ENCODE measurements at places on chromosomes 1 and 21.

DNA sequence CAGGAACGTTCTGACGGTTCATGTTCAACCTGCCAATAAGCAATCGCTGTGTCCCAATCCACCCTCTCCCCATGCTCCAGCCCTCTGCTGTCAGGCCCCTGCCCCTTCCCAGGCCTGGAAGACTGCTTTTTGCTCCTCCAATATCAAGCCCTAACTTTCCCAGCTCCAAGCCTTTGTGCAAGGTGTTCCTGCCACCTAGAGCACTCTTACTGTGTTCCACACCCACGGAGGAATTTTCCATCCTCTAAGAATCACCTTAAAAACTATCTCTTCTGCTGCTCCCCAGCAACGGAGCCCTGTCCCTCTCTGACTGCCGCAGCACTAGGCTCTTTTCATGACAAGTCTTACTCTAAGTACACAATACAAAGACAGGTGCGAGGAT lies 657.9 kb downstream of the AJAP1 start:
- H3K27me3 ChIP-seq: no peaks in the 10 kb centered on the region
- no peak overlapping the region for H3K4me3 ChIP-seq
- DNase-seq: no peak

- DNase-seq: no peak
- H3K4me1 ChIP-seq: peaks cover 10% of the 10 kb centered on the region
- H3K27me3 ChIP-seq: no peaks in the 10 kb centered on the region
- H3K36me3 ChIP-seq: no peaks in the 10 kb centered on the region
- H3K4me3 ChIP-seq: no peak overlapping the region
- H3K27ac ChIP-seq: no peak overlapping the region
Measured at GRCh38 chr1:68495532-68495931, 1.4 kb downstream of the DEPDC1 start.

- H3K4me1 ChIP-seq: no peaks in the 10 kb centered on the region
- no peaks in the 10 kb centered on the region for H3K36me3 ChIP-seq
- no peaks in the 10 kb centered on the region for H3K27me3 ChIP-seq
- no peak overlapping the region for H3K4me3 ChIP-seq
Measured at GRCh38 chr1:95006681-95007080, 66.1 kb downstream of the ALG14 start.

DNA sequence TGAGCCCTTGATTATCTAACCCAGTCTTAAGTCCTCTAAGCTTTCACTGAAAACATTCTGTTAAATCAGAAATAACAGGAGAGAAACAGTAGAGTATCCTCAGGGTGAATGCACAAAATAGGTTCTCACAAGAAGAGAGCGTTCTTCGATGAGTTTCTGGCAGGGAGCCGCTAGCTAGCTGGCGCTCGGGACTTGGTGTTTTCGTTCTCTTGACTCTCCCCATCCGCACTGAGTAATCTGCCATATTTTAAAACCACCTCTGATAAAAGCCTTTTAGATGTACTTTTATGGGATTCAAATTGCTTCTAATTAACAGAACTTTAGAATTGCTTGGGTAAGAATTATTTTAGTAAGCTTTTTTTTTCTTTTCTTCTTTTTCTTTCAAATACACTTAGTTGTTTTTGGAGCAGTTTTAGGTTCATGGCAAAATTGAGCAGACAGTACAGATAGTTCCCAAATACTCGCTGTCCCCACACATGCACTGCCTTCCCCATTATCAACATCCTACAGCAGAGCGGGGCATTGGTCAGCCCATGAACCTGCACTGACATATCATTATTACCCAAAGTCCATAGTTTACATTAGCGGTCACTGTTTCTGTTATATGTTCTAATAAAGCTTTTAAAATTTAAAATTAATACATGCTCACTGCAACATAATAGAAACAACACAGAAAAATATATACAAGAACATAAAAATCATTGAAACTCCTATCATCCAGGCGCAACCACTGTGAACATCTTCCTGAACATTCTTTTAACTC lies 35.4 kb downstream of the PRDM2 start:
- no peak overlapping the region for H3K4me3 ChIP-seq
- no peaks in the 10 kb centered on the region for H3K27me3 ChIP-seq
- no peak overlapping the region for H3K27ac ChIP-seq
- DNase-seq: no peak

GRCh38 chr1:59845091-59845490 lies 30.3 kb downstream of the HOOK1 start:
- DNase-seq: no peak
- H3K36me3 ChIP-seq: peaks cover 25% of the 10 kb centered on the region
- H3K27ac ChIP-seq: no peak overlapping the region

DNA sequence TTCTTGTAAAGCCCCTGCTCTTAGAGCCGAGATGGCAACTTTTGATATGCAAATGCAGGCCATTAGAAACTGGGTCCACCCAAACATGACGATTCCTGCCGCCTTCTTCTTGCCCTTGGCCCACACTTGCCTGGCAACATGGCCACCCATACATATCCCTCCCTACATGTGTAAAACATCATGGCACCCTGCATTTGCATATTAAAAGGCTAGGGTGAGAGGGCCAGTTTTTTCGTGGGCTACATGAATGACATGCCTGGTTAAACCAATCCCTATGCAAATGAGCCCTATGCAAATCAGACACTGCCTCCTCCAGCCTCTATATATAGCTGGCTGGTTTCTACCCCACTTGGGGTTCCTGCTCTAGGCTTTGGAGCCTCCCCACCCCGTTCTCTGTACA lies 18.8 kb downstream of the PLA2G2A start:
- H3K4me1 ChIP-seq: no peaks in the 10 kb centered on the region
- no peak for DNase-seq
- no peaks in the 10 kb centered on the region for H3K27me3 ChIP-seq
- H3K4me3 ChIP-seq: no peak overlapping the region

DNA sequence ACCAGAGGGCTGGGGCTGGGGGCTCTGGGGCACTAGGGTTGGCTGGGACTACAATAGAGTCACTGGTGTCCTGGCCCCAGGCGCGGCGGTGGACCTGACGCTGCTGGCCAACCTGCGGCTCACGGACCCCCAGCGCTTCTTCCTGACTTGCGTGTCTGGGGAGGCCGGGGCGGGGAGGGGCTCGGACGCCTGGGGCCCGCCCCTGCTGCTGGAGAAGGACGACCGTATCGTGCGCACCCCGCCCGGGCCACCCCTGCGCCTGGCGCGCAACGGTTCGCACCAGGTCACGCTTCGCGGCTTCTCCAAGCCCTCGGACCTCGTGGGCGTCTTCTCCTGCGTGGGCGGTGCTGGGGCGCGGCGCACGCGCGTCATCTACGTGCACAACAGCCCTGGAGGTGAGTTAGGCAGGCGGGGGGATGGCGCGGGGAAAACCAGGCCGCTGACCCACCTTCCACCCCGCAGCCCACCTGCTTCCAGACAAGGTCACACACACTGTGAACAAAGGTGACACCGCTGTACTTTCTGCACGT lies 4.1 kb downstream of the TIE1 start:
- no peak for DNase-seq
- H3K27me3 ChIP-seq: no peaks in the 10 kb centered on the region
- no peak overlapping the region for H3K27ac ChIP-seq
- H3K4me3 ChIP-seq: no peak overlapping the region

GRCh38 chr1:99133756-99134500 lies 129.3 kb upstream of the PLPPR5 start:
- no peak overlapping the region for H3K4me3 ChIP-seq
- no peak for DNase-seq
- no peak overlapping the region for H3K27ac ChIP-seq
- H3K27me3 ChIP-seq: no peaks in the 10 kb centered on the region

GRCh38 chr1:204733869-204734596 lies 48.5 kb upstream of the LRRN2 start:
- H3K4me1 ChIP-seq: no peaks in the 10 kb centered on the region
- no peaks in the 10 kb centered on the region for H3K36me3 ChIP-seq
- no peak overlapping the region for H3K27ac ChIP-seq

DNA sequence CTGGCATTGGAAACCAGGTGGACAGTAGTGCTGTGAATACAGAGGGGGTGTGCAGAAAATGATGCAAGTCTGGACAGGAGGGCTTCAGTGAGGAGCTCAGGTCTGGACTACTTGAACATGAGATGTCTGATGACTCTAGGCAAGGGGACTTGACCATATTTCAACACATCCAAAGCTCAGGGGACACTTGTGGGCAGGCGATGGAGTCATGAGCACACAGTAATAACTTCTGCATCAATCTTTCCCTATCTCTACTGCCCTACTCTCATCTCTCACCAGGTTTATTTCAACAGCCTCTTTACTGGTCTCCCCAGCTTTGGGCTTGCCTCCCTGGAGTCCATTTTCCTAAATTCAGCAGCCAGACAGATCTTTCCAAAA lies 21.9 kb downstream of the FMO2 start:
- H3K27ac ChIP-seq: no peak overlapping the region
- H3K4me3 ChIP-seq: no peak overlapping the region
- no peaks in the 10 kb centered on the region for H3K27me3 ChIP-seq
- H3K36me3 ChIP-seq: no peaks in the 10 kb centered on the region
- H3K4me1 ChIP-seq: peaks cover 11% of the 10 kb centered on the region
- DNase-seq: no peak

- DNase-seq: no peak
- H3K36me3 ChIP-seq: no peaks in the 10 kb centered on the region
- no peaks in the 10 kb centered on the region for H3K27me3 ChIP-seq
- no peak overlapping the region for H3K4me3 ChIP-seq
Measured at GRCh38 chr1:198132060-198132781, 24.6 kb upstream of the NEK7 start.

GRCh38 chr1:61263905-61264824 lies 181.8 kb downstream of the NFIA start:
- no peaks in the 10 kb centered on the region for H3K36me3 ChIP-seq
- H3K27me3 ChIP-seq: no peaks in the 10 kb centered on the region
- DNase-seq: no peak
- H3K4me1 ChIP-seq: peaks cover 4% of the 10 kb centered on the region
- H3K4me3 ChIP-seq: no peak overlapping the region

DNA sequence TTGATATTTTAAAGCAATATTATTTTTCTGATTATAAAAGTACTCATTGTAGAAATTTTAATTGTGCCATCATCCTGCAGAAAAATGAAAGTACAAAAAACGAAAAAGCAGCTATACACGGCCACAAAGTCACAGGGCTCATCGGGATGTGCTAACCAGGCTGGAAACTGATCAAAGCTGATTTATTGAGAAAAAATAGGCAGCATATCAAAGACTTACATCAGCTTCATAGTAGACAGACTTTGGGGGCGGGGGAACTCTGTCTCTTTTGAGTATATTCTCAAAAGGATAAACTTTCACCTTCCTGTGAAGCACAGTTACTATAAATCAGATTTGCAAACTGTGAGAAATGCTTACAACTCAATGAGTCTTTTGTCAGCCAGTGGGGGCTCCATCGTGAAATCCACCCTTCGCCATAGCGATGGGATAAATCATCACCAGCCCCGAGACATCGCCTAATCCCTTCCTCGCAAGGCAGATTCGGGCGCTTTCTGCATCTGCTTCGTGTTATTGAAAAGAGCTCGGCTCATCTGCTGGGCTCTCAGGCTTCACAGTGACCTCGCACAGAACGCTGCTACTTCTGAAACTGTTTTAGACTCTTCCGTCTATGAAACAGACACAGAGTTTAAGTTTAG lies 69.2 kb upstream of the ERG start:
- H3K4me1 ChIP-seq: no peaks in the 10 kb centered on the region
- H3K27me3 ChIP-seq: peaks cover 4% of the 10 kb centered on the region
- no peak overlapping the region for H3K4me3 ChIP-seq
- no peak for DNase-seq
- no peak overlapping the region for H3K27ac ChIP-seq

DNA sequence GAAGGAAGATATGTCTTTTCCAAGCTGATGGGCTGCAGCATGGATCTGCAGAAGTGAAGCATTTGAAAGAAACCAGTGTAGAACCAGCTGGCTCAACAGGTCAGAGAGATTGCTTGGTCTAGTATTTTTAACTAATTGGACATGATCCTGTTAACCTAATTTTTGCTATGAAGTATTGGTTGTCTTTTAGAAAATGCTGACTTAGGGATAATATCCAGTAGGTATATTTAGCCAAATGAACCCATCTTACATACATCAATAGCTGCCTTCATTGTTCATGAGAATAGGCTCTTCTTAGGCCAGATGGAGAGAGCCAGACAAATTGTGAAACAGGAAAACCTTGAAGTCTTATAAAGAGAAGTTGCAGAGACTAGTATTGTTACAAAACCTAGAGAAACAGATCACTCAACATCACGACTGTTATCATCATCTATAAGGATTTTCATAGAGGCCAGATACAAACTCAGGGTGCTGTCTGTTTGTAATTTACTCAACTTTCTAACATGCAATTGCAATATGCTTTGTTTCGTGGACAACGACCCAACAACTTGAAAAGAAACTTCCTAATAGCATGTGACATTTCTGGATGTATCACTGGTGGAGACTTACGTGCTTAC lies 148.2 kb downstream of the DISC1 start:
- no peak for DNase-seq
- H3K36me3 ChIP-seq: no peaks in the 10 kb centered on the region
- no peaks in the 10 kb centered on the region for H3K4me1 ChIP-seq

DNA sequence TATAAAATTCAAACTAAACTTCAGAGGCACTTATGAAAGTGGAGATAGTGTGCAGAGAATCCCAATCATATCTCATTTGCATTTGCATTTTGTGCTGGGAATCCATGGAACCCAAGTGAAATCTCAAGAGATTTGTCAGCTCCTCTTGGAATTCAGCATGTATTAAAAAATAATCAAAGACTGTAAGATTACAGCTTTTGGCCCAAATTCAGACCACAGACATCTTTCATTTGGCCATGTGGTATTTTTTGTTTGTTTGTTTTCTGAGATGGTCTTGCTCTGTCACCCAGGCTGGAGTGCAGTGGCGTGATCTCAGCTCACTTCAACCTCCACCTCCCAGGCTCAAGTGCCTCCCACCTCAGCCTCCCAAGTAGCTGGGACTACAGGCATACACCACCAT lies 3.8 kb upstream of the CACYBP start:
- DNase-seq: no peak
- H3K36me3 ChIP-seq: no peaks in the 10 kb centered on the region
- H3K4me3 ChIP-seq: no peak overlapping the region
- no peaks in the 10 kb centered on the region for H3K27me3 ChIP-seq
- no peak overlapping the region for H3K27ac ChIP-seq

- H3K4me1 ChIP-seq: no peaks in the 10 kb centered on the region
- H3K4me3 ChIP-seq: no peak overlapping the region
- H3K27ac ChIP-seq: no peak overlapping the region
- DNase-seq: no peak
Measured at GRCh38 chr1:199109160-199109559, 470.3 kb downstream of the PTPRC start.

DNA sequence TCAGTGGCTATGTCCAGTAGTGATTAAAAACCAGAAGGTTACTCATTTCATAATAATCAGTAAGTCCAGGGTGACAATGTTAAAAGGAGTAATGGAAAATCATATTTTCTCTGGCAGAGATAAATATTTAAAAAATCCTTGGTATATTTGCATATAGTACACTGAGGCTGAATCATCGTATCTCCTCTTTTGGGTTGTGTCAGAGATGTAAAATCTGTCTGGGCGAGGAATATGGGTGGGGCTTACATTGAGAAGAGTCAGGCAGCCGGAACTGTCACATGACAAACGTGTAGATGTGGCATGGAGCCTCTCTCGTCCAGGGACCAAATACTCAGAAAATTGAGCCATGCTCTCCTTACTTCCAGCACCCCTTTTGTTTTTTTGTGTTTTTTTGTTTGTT lies 120.9 kb downstream of the FMN2 start:
- no peak overlapping the region for H3K4me3 ChIP-seq
- H3K27ac ChIP-seq: no peak overlapping the region
- H3K4me1 ChIP-seq: no peaks in the 10 kb centered on the region
- no peaks in the 10 kb centered on the region for H3K36me3 ChIP-seq
- H3K27me3 ChIP-seq: no peaks in the 10 kb centered on the region
- no peak for DNase-seq

- H3K27ac ChIP-seq: no peak overlapping the region
- H3K4me3 ChIP-seq: no peak overlapping the region
- peaks cover 2% of the 10 kb centered on the region for H3K4me1 ChIP-seq
- no peaks in the 10 kb centered on the region for H3K36me3 ChIP-seq
- DNase-seq: no peak
- H3K27me3 ChIP-seq: no peaks in the 10 kb centered on the region
Measured at GRCh38 chr1:222790115-222790514, 24.7 kb upstream of the DISP1 start.
